ENCODE measurements at places on chromosomes 3 and 15.
A peak's percentile ranks its signal among the peaks of the same experiment; 100 is the strongest.

DNA sequence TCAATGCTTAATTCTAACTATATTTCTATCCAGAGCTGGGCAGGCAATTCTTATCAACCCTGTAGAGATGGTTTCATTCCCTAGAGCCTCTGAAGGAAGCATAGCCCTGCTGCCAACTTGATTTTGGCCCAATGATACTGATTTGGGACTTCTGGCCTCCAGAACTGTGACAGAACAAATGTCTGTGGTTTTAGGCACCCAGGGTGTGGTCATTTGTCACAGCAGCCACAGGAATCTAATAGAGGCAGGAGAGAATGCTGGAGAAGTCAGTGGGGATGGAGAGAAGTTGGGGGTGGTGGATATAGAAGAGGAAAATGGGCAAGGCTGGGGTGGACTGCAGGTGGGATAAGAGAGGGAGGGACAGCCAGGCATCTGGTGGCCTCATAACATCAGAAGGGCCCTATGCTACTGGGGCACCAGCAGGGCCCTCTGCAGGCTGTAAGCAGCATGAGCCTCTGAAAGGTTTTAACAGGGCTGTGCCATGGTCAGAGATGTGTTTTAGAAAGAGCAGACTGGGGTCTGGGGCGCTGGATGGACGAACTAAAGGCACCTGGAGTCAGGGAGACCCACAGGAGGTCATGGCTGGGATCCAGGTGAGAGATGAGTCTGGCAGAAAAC is 19.8 kb downstream of the MRPS11 start:
- no peak for DNase-seq

- DNase-seq, result no peak
Measured at GRCh38 chr3:103167850-103168249, 733.0 kb downstream of the ZPLD1 start.

- no peak for DNase-seq
Measured at GRCh38 chr3:140568842-140569520, 108.9 kb upstream of the TRIM42 start.

DNA sequence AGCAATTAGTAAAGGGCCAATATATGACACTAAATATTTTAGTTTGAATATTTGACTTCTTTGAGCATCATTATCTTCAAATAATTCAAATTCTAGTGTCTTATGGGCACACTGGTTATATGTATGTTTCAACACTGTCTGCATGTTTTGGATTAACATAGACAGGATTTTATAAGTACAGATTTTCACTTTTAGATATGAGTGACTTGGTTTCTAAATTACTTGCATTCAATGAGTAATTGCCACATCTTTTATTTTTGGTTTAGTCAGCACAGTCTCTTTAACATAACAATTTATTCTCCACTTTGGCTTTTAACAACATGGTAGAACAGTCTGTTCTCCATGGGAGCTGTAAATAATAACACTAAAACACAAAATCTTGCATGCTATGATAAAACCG is 674.8 kb downstream of the TBL1XR1 start:
- peak; percentile 32 for DNase-seq

DNA sequence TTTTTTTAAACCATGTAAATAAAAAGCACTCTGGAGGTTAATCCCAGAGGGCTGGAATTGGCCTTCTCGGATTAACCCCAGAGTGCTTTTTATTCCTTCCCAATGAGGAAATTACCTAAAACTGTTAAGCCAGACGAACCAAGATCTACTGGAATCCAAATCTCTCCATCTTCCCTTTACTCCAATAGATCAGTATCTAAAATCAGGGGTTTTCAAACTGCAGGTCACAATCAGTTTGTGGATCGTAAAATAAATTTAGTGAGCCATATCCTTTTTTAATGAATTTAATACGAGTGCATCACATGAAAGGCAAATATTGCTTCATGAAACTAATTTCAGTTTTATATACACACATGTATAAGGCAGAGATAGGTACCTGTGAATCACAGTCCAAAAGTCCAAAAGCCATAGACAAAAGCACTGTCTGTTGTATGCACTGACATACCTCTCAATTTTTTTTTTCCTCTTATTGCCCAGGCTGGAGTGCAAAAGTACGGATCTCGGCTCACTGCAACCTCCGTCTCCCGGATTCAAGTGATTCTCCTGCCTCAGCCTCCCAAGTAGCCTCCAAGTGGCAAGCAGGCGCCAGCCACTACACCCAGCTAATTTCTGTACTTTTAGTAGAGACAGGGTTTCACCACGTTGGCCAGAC is 61.3 kb downstream of the TBL1XR1 start:
- no peak for DNase-seq

GRCh38 chr15:31405200-31405920 is 78.7 kb downstream of the KLF13 start:
- peak; percentile 28 for DNase-seq

DNA sequence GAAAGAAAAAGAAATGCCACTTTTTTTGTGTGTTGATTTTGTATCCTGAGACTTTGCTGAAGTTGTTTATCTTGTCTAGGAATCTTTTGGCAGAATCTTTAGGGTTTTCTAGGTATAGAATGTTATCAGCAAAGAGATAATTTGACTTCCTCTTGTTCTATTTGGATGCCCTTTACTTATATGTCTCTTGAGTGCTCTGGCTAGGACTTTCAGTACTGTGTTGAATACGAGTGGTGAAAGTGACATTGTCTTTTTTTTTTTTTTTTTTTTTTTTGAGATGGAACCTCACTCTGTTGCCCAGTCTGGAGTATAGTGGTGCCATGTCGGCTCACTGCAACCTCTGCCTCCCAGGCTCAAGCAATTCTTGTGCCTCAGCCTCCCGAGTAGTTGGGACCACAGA is 64.7 kb upstream of the NPHP3 start:
- DNase-seq, result no peak

- no peak for DNase-seq
Measured at GRCh38 chr3:44077267-44077666, 164.4 kb upstream of the TOPAZ1 start.

DNA sequence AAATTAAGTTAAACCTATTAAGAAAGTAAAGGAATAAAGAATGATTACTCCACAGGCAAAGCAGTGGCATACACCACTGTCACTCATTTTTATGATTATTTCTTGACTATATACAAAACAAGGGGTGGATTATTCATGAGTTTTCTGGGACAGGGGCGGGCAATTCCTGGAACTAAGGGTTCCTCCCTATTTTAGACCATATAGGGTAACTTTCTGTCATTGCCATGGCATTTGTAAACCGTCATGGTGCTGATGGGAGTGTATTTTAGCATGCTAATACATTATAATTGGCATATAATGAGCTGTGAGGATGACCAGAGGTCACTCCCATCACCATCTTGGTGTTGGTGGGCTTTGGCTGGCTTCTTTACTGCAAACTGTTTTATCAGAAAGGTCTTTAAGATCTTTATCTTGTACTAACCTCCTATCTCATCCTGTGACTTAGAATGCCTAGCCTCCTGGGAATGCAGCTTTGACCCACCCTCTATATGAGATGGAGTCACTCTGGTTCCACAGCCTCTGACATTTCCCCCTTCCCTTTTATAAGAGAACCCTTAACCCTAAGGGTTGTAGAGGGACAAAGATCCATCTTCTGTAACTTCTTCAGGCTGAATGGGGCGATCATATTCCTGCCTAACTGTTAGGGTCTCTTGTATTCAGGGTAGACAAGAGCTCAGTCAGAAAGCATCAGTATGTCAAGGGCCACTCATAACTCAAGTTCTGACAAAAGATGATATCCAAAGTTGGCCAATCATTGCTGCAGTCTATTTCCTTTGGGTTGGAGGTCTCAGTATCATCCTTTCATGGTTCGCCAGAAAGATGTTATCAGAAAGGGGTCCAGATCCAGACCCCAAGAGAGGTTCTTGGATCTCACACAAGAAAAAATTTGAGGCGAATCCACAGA is 79.5 kb upstream of the LIPC start:
- DNase-seq, result no peak

GRCh38 chr15:51341366-51342226 is at the start of gene GLDN:
GLDN (plus strand) TSS chr15:51341655; CDS start chr15:51341685, 30 bp downstream.
- DNase-seq, result no peak

Measured in activated CD4-positive, alpha-beta T cell treated with anti-CD3 and anti-CD28 coated beads, Interleukin-10, Interleukin-2, amounts not matched to agents 100 ng/mL and 50 ng/mL, durations not matched to agents 16 hours and 8 hours (primary cell).